Stimulated activated CD4-positive, alpha-beta T cell treated with anti-CD3 and anti-CD28 coated beads, Interleukin-4, amount 100 ng/mL, for 1 hour (primary cell): ENCODE measurements at places on chromosomes 13 and 19.
A peak's percentile ranks its signal among the peaks of the same experiment; 100 is the strongest.

- DNase-seq = no peak
Observed at GRCh38 chr13:77853703-77854102, 64.9 kb downstream of the EDNRB start.

- DNase-seq = peak; percentile 50
Observed at GRCh38 chr19:1252221-1252820, 3.9 kb downstream of the MIDN start.

DNA sequence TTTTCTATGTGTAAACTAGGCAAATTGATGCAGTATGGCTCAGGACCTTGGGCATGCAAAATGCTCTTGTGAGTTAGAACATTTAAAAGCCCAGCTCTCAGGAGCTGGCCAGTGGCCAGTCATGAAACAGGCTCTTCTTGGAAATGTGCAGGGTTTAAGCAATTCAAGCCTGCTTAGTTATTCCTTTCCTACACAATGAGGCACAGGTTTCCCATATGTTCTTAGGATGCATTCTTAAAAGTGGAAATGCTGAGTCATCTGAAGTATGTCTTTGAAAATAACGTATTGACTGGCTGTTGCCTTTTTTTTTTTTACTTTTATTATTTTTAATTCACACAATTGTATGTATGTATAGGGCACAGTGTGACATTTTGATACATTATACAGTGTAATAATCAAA lies 300.7 kb downstream of the SLC7A1 start:
- no peak for DNase-seq

DNA sequence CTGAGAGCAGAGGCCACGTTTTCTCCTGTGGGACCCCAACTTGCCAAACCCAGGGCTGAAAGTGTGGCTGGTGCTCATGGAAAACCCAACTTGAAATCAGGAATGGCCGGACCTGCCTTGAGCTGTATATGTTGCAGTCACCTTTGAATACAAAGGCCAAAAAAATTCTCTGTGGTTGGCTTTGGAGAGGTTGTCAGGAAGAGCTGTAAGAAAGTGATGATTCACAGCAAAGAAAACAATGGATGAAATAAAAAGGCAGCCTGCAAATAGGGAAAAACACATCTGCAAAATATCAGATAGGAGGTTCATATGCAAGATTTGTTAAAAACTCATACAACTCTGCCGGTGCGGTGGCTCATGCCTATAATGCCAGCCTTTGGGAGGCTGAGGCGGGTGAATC lies 715.8 kb downstream of the UQCRFS1 start:
- DNase-seq = no peak

DNA sequence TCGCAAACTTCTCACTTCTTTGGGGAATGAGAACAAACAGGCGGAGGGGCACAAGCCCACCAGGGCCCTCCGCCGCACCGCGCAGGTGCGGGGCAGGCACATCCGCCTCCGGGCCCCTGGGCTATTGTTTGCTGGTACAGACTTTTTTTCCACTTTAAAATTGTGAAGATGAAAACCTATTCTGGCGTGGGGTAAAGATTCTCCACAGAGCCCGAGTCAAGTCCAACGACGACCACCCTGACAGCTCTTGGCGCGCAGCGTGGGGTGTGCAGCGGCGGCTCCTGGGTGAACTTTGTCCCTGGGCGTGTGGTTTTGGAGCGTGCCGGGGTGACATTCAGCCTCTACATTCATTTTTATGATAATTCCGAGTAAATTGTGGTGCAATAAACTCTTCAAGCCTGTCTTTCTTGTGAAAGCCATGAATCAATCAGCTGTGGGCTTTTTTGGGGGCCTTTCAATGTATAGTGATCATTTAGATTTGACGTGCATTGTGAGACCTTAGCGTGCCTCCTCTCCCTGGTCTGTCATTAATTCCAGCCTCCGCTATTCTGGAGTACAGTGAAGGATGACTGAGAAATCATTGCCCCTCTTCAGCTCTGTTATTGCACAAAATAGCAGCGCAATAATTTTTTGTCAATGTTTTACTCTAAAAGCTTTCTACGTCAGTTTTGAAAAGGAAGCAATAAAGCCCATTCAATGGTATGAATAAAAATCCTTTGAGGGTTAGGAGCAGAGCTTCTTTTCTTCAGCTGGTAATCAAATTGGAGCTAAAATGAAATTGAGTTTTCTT lies 90.0 kb downstream of the TEX29 start:
- DNase-seq = no peak

- no peak for DNase-seq
Observed at GRCh38 chr13:103288114-103288513, 221.9 kb upstream of the SLC10A2 start.

DNA sequence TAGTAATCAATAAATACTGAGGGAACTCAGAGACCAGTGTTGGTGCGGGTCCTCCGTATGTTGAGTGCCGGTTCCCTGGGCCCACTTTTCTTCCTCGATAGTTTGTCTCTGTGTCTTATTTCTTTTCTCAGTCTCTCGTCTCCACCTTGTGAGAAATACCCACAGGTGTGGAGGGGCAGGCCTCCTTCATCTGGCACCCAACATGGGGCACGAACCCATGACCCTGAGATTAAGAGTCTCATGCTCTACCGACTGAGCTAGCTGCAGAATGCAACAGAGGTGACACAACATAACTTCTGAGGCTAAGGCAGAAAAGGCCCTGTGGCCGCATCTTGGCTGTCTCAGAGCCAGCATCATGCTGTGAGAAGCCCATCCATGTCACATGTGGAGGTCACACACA lies 5.3 kb upstream of the ZNF613 start:
- DNase-seq = peak; percentile 4

- DNase-seq = no peak
Observed at GRCh38 chr13:114264886-114265611, 16.4 kb upstream of the UPF3A start.

DNA sequence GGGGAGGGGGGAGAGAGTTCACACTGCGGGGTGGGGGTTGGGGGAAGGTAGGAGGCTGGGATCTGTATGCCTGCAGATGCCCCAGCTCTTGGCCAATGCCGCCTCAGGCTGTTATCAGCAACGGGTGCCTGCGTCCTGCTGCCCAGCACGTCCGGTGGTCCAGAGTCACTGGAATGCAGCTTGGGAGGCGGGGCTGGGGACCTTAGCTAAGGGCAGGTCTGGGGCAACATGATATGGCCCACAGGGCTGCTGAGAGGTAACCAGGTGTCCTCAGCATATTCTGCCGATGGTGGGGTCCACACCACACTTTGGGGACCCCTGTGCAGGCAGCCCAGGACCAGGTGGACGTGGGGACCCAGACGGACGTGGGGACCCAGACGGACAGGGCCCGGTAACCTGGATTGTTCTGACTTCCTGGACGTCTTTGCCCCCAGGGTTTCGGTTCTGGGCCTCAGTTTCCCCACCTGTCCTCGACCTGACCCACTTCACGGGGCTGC lies 668 bp upstream of the ARHGAP45 start:
- DNase-seq = no peak

DNA sequence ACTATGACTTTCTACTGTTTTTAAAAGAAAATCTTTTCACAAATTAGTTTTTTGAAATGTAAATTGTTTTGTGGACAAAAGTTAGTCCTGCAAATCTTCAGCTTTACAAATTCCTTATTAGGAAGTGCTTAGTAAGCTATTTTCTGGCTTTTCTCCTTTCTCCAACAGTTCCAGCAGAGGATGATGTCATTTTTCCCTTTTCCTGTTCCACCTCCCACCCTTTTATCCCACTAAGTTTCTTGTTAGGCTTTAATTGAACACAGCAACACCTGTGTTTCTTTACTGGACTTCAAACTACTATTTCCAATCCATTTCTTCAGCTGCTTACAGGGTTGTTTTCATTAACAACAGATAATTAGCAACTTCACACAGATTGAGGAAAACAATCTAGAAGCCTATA lies 389.2 kb downstream of the NDFIP2 start:
- no peak for DNase-seq

DNA sequence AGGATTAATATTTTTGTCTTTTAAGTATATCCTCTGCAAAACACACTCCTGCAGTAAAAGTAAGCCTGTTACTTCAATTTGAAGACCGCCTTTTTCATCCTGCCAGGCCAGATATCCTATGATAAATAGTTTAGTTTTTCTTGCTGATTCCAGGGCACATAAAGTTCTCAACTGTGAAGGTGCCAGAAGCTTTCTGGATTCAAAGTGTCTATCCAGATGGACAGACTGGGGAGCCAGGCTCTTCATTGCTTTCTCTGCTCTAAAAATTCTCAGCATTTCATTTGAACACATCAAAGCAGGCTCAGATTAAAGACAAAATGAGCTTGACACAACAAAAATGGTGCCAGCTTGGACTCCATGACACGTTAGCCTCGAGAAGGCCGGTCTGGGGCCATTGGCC lies 53.6 kb upstream of the UBL3 start:
- DNase-seq = no peak

DNA sequence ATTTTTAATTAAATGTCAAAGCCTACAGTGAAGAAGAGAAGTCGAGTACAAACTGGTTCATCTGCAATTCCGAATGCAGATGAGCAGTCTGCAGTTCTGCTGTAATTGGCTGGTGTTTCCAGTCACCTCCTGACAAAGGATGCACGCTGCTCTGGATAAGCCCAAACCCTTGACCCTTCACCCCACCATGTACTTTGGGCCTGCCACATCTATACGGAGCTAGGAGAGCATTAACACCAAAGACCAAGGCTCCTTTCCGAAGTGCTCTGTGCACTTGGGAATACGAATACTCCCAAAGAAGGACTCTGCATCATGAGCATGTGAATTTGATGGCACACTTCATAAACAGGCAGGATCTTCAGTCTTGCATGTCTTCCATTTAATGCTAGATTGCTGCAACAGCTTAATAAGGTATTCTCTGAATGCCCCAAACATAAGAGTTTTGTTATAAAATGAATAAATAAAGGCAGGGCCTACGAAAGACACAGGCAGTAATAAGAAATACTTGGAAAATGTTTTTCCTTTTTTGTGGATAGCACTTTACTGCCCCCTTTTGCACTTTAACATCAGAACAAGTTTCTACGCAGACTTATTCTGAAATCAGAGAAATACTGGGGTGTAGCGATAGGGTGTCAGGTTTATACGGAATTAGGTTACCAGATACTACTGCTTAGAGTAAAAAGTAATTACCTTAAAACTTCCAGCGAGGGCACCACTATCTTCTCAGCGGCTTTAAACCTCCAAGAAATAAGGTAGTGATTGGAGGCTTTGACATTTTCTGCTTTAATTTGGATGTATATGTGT lies 15.0 kb downstream of the EFNB2 start:
- DNase-seq = no peak

DNA sequence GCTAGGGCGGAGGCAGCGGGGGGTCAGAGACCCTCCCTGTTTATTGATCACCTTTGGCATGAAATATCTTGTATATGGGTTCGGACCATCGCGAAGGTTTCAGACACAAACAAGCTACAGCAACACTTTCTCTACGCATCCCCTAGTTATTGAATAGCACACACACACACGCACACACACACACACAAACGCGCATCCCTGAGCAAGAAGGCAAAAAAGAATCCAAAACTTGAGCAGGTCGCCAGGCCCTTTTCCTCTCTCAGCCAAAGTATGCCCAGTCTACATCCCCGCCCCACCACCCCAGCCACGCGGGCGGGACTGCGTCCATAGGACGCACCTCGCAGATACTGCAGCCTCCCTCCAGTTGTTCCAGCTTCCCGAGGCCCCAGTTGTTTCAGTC lies 16.0 kb downstream of the POU4F1 start:
- no peak for DNase-seq

GRCh38 chr13:113224486-113224885 lies 15.1 kb downstream of the CUL4A start:
- DNase-seq = no peak

- DNase-seq = no peak
Observed at GRCh38 chr19:3067563-3067962, 5.3 kb upstream of the TLE5 start.

DNA sequence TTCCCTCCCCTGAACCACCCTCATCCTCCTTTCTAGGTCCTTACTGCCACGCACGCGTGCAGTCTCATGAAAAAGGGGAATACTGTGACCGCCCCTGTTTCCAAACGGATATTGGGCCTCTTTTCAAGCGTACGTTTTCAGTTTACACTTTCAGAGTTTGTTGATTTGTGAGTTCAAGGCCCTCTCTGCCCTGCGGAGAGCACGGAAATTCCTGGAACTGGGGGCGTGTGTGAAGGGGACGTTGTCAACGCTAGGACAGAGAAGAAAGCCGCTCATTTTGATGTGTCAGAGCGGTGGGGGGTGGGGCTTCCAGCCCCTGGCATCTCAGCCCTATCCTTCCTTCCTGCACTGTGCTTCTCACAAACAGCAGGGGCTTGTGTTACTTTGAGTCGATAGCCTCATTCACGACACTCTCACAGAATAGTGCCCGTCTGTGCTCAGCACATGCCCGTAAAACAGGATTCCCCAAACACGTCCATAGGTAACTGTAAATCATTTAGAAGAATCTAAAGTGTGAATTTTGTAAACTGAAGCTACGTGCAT lies 137.6 kb upstream of the PEG3 start:
- DNase-seq = no peak

GRCh38 chr13:36369268-36370107 lies 23.3 kb upstream of the SPART start:
- DNase-seq = no peak

- no peak for DNase-seq
Observed at GRCh38 chr13:108439556-108439955, 170.0 kb downstream of the TNFSF13B start.

DNA sequence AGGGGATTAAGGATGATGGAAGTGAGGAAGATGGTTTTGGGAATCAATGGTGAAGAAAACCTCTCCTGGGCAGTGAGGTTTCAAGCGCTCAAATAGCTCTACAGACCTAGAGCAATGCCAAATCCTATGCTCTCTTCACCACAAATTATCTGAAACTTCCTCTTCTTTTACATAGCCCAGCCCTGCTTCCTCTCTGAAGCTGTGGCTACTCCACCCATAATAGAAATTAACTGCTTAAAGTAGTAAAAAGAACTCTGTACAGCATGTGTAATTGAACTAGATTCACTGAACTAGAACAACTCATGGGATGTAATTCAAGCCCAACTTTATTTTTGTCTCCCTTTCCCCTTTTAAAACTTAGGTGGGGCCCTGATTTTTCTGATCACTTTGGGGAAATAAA lies 20.4 kb upstream of the IFT88 start:
- no peak for DNase-seq

DNA sequence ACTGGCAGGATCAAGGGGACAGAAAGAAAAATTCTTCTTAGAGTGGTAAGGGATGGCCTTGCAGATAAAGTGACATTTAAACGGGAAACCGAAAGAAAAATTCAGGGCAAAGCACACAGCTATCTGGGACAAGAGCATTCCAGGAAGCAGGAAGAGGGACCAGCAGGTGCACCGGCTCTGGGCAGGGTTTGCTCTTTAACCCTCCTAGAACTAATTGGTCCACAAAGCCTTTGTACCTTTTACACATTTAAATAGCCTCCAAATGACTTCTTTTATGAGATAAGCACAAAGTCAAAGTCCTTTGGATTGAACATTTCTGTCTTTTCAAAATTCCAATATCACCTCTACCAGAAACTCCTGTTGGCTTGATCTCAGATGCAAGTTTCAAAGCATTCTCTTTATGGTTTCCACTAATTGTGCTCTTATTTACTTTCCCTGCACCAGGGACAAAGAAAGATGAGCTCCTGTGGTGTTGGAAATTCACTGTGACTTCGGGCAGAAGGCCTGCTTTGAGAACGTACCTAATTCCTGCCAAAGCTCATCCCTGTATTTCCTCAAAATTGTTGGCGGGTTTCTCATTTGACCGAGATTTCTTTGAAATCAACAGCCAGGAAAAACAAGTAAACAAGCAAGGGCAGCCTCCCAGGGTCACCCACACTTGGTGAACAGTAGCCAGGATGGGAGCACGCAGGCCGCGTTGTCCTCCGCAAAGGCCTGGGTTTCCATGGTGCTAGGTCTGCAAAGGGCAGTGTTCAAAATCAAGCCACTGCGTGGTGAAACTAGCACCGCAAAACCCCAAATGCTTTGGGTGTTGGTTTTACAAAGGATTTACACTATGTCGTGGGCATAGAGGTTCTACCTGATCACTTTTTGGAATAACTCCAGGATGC lies 98.6 kb downstream of the IRS2 start:
- no peak for DNase-seq
